ENCODE measurements at places on chromosomes 5 and 9. TPM values are rescaled to one million over a fixed set of nuclear protein-coding genes. Genes with fewer than 3 reads are reported as not detected.
A peak's percentile ranks its signal among the peaks of the same experiment; 100 is the strongest.

Gene FCN2
- 70.5 TPM for total RNA-seq

- no peak for DNase-seq
Measured at GRCh38 chr5:33417632-33418031, 23.1 kb upstream of the TARS1 start.

DNA sequence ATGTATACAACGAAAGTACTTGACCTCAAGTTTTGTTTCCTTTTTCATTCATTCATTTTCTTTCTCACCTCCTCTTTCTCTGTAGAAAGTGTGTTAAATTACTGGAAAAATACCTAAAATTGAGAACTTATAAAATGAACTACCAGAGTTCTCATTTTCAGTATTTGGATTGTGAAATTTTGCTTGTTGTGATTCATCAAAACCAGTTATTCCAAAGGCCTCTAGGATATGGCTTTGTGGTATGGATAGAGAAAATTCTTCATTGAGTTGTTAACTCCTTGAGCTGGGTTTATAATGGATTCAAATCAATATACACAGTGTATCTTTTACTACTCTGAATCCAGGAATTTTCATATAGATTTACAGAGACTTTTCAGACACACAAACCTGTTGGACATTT, 287.6 kb downstream of the KDM4C start:
- DNase-seq = no peak

DNA sequence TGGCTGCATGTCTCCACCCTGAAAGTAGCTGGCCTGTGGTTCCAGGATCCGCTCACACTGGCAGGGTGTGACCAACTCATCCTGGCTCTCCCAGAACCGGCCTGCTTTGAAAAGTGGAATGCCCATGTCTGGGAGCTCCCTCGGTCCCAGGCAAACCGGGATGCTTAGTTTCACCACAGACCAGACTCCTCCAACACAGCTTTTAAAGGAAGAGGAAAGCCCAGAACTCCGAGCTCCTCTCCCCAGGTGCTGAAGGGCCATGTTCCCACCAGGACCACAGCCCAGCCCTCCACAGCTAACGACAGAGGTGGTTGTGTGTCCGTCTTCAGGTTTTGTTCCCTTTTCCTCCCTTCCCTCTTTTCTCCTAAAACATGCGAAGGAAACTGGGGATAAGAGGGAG, 38.0 kb downstream of the GTF3C4 start:
- no peak for DNase-seq

Gene OR1J2
- total RNA-seq = not detected

- DNase-seq = peak; percentile 28
Measured at GRCh38 chr9:113482991-113483675, 19.6 kb downstream of the RGS3 start.

DNA sequence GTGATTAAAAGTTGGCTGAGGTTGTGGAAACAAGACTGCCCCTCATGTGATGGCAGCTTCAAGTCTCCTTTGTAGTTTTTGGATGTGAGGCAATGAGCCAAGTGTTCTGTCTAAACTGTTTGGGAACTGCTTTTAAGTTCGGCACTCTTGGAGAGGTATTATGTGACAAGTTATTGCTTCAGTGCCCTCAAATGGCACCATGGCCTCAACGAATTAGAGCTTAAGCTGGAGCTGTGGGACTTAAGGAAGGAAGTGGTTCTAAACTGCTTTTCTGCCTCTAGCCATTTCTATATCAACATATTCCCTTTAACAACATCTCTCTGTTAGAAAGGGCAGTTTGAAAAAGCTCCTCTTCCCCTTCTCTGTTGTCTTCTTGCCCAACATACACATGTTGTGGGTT, 227.7 kb downstream of the RFK start:
- DNase-seq = no peak

Gene IRX1
- total RNA-seq = not detected
